Stimulated activated naive CD8-positive, alpha-beta T cell treated with anti-CD3 and anti-CD28 coated beads, Interleukin-15, Interleukin-2, amounts not matched to agents 100 U/mL and 50 U/mL, for 24 hours (primary cell): ENCODE measurements at places on chromosomes 5 and 9.

DNA sequence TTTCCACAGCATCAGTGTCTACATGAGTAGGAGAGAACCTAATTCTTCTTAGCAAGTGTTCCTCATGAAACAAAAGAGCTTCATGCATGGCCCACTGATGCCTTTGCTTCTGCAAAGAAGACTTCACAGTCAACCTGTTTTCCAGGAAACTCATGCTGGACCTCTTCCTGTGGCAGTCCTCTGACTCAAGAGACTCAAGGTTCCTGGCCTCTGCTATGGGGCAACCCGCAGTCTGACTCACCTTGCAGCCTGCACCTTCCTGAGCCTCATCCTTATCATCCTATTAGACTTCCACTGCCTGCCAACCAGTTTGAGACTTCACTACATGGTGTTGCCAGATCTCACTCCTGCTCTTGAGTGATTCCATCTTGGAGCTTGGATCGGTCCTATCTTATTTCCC lies 17.6 kb upstream of the AGGF1 start:
- DNase-seq = no peak

GRCh38 chr9:115138151-115138550 lies 20.2 kb upstream of the TNC start:
- DNase-seq = no peak

DNA sequence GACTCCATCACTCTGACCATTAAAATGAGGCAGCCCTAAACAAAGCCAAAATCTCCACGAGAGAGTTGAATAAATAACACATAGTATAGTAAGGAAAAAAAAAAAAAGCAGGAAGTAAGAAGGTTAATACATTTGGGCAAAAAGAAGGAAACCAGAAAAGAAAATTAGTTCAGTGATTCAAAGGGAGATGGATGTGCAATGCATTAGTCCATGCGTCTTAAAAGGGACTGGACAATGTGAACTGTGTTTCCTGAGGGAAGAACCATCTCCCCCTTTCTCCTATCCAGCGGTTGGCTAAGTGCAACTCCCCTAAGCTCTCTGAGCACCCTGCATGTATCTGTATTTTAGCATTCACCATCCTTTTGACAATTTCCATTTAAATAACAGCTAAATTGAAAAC lies 1.4 kb downstream of the ANKRA2 start:
- no peak for DNase-seq

DNA sequence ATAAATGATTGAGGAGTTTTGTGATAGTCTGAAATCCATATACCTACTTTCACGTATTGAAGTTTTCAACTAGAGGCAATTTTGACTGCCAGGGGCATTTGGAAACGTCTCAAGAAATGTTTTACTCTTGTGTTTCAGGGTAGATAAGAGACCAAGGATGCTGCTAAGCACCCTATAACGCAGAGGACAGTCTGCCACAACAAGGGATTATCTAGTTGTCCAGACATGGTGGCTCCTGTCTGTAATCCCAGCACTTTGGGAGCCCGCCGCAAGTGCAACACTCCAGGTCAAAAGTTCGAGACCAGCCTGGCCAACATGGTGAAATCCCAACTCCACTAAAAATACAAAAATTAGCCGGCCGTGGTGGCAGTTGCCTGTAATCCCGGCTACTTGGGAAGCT lies 133.7 kb upstream of the CCNG1 start:
- no peak for DNase-seq

GRCh38 chr9:21549251-21549765 lies 67.2 kb upstream of the IFNE start:
- no peak for DNase-seq

GRCh38 chr5:114634517-114634916 lies 272.6 kb downstream of the KCNN2 start:
- no peak for DNase-seq

DNA sequence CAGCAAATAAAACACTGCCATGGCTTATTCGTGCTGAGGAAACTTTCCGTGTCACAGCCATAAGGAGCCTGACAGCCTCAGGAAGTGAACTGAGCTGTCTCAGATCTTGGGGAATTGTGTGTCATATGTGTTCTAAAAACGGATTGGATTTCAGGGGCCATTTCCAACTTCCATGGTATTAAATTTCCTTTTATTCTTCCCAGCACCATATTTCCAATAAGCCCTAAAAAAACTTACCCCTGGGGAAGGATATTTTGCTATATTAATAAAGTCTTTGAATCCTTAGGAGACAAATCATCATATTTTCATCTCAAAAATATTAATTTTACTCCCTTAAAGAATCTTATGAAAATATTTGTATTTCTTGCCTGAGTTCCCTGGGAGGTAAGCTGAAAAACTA lies 93.9 kb downstream of the LHFPL2 start:
- DNase-seq = no peak

GRCh38 chr9:82961504-82962125 lies 101.3 kb downstream of the RASEF start:
- DNase-seq = peak; percentile 58

- DNase-seq = no peak
Observed at GRCh38 chr9:77743386-77743785, 95.3 kb upstream of the GNA14 start.

GRCh38 chr5:123344816-123345426 lies 78.3 kb downstream of the CEP120 start:
- no peak for DNase-seq

DNA sequence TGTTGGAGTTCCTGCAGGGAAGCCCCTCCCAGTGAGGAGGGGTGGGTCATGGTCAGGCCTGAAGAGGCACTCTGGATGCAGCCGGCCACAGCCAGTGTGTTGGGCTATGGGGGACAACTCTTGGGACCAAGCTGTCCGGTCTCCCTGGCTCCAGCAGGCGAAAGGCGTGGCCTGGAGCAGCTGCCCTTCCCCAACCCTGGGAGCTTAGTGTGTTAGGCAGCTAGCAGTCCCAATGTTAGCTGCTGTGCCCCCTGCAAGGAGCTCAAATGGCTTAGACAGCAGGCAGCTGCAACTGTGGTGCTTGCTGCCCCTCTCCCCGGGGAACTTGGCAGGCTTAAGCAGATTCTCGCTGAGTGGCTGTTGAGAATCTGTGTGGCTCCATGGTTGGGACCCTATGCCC lies 67.5 kb upstream of the ACTBL2 start:
- no peak for DNase-seq

GRCh38 chr5:140322751-140323731 lies 20.1 kb upstream of the PFDN1 start:
- no peak for DNase-seq

DNA sequence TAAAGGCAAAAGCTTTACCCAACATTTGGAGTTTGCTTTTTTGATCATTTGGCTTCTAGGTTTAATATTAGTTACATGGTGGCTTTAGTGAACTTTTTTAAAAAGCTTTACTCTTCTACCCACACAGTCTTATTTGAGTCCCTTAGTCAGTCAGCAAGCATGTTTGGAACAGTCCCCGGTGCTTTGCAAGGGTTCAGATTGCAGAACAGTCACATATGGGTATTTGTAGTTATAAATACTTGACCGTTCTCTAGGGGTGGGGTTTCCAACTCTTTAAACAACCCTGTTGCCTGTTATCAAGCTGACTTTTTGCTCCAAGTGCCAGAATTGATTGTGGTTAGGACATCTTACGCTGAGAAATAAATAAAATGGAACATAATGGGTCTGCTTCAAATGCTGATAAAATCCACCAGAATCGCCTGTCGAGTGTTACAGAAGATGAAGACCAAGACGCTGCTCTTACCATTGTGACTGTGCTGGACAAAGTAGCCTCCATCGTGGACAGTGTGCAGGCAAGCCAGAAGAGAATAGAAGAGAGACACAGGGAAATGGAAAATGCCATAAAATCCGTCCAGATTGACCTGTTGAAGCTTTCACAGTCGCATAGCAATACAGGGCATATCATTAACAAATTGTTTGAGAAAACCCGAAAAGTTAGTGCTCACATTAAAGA lies at the start of gene CAVIN4:
CAVIN4 (plus strand) TSS at position 304 of the 673 bp plus-strand sequence; CDS start at position 369, 65 bp downstream.
- DNase-seq = no peak

- DNase-seq = no peak
Observed at GRCh38 chr5:151318850-151319732, 15.5 kb upstream of the SLC36A3 start.

- no peak for DNase-seq
Observed at GRCh38 chr5:2187687-2188086, 305.0 kb upstream of the IRX4 start.

DNA sequence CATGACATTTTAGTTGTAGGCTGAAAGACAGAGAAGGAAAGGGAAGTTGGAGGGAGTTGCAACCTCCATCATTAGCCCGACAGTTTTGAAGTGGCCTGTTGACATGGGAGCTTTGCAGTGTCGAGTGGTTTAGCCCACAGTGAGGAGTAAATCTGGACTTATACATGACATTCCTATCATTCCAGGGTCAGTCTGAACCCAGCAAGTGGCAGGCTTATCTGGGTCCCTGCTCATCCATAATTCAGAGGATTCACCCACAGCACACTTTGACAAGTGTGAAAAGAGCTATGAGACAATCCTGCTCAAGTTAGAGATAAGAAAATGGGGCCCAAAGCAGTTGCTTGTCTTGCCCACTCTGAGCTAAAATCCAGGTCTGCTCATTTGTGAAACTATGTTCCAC lies 8.4 kb upstream of the TNC start:
- no peak for DNase-seq

- no peak for DNase-seq
Observed at GRCh38 chr5:120778491-120779484, 314.7 kb downstream of the PRR16 start.

DNA sequence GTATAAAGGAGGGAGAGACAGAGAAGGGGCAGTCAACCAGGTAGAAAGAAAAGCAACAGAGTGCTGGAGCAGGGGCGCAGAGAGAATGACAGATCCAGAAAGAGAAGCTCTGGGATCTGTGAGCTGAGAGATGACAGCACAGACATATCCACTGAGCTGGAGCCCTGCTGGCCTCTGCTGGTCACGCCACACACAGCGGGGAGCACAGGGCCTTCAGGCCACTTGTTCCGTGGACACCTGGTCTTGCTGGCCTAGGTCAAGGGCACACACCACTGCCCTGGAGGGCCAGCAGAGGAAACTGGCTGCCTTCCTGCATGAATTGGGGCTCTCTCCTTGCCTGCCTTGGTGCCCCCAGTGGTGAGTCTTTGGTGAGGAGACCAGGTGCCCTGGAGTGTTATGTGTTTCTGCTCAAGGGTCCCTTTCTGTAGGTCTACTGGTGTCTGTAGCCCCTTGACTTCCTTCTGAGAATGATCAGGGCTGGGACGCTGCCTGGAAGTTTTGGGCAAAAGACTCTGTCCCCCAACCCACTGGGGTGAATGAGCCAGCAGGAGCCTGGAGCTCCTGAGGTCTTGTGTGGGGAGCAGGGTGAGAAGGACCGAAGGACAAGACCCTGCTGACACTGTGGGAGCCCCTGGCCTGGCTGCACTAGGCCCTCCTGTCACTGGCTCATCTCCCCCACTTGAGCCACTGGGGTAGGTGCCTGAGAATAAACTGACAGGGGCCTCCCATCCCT lies 59.2 kb upstream of the ADAMTS2 start:
- no peak for DNase-seq

GRCh38 chr5:160297776-160298175 lies 14.6 kb downstream of the CCNJL start:
- DNase-seq = no peak

GRCh38 chr5:76867827-76868693 lies 18.2 kb downstream of the S100Z start:
- DNase-seq = peak; percentile 63

GRCh38 chr5:126875303-126875785 lies 98.4 kb downstream of the LMNB1 start:
- no peak for DNase-seq

- DNase-seq = no peak
Observed at GRCh38 chr5:156025656-156026055, 301.3 kb upstream of the SGCD start.
